ENCODE measurements at places on chromosomes 5 and 9.

DNA sequence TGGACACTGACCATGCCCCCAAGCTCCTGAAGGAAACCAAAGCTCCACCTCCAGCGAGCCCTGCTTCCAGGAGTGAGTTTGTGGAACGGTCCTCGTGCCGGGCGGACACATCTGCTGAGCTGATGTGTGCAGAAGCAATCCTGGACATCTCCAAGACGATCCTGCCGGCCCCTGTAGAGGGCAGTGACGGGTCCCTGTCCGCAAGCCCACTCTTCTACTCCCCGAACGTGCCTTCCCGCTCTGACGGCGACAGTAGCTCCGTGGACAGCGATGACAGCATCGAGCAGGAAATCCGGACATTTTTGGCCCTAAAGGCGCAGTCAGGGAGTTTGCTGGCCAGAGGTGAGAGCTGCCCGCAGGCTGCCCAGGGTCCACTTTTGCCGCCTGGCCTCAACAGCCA lies 6.2 kb downstream of the PPP1R26 start:
- DNase-seq: no peak

GRCh38 chr9:124108216-124108615 lies 96.6 kb downstream of the LHX2 start:
- no peak for DNase-seq

DNA sequence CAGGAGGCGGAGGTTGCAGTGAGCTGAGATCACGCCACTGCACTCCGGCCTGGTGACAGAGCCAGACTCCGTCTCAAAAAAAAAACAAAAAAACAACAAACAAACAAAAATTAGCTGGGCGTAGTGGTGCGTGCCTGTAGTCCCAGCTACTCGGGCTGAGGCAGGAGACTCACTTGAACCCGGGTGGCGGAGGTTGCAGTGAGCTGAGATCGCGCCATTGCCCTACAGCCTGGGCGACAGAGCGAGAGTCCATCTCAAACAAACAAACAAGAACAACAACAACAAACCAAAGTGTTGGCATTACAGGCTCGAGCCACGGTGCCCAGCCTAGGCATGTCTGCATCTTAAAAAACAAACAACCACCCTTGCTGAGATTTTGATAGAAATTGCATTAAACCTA lies 12.2 kb downstream of the RNF44 start:
- DNase-seq: no peak

DNA sequence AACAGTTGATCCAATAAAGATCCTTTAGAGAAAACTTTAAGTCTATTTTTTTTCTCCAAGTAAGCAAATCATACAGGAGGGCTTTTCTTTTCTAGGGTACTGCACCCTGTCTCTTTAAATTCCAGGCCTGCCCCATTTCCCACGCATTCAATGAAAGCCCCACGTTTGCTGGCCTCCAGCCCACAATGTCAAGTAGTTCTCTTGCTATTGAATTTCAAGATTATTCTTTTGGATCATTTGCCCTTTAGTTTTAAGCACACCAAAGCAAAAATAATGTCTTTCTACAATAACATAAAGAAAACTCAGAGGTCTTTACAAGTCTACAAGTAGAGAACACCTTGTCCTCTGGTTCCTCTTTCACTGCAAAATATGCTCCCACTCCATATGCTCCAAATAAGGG lies 15.6 kb downstream of the MLLT3 start:
- no peak for DNase-seq

GRCh38 chr5:149125386-149125891 lies 15.9 kb upstream of the ABLIM3 start:
- DNase-seq: no peak

DNA sequence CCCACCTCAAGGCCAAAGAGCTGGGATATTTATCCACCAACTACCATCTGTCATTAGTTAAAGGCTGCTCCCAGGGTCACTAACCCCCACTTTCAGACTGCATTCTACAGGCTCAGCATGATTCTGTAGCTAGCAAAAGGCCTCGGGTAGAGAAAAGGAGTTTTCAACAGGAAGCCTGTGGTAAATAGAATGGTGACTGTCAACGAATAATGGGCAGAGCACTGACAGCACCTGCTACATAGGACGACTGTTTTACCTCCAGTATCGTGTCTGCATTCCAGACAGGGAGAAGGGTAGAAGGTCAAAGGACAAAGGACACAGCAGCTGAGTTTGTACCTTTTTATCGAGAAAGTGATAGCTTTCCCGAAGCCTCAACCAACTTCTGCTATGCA lies 20.3 kb downstream of the MFAP3 start:
- no peak for DNase-seq

GRCh38 chr5:125232779-125233230 lies 486.4 kb upstream of the ZNF608 start:
- DNase-seq: no peak

DNA sequence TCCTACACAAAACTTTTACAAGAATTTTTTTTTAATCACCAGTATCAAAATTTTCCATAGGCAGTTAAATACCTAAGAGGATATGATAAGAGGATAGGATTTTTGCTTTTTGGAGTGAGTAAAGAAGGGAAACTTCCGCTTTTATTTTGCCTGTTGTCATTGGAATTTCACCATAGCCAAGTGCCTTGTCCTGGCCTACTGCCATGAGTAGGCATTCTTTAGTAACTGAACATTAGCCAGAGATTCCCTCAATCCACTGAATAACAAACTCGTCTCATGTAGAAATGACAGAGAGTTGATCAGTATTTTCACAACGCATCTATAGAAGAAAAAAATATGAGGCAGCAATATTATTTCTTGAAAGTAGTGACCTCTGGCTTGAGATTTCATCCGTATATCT lies 289.6 kb upstream of the ADAMTSL1 start:
- no peak for DNase-seq

DNA sequence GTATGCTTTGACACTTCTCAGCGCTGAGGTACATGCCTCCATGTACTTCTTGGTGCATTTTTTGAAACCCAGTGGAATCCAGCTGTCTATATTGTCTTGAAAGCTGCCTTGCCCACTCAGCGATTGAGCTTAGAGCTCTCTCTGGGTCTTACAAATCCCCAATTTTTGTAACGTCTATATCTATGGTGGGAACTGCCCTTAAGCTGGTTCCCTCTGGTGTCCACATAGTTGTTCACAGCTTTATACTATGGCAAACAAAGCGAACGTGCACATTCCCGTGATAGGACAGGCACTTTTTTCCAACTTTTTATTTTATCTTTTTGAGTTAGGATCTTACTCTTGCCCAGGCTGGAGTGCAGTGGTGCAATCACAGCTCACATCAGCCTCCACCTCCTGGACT lies 20.9 kb downstream of the CDHR2 start:
- DNase-seq: no peak

GRCh38 chr5:58737671-58738070 lies 154.8 kb downstream of the RAB3C start:
- DNase-seq: no peak

DNA sequence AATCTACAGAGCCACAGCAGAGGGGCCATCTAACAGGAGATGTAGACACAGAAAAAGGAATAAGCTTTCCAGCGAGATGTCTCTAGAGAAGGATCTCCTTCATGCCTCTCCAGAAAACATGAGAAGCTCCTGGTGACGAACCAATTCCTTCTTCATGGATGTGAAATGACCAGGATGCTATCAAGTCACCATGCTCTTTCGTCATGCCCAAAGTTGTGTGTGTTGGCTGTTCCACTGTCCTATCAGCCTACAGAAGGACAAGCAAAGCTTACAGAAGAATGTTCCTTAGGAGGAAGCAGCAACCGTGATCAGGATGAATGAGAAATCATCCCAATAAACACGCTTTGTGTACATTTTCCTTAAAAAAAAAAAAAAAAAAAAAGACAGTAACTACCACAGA lies 54.4 kb downstream of the ALDH7A1 start:
- DNase-seq: no peak

GRCh38 chr9:38329968-38330367 lies 62.5 kb upstream of the ALDH1B1 start:
- DNase-seq: no peak

DNA sequence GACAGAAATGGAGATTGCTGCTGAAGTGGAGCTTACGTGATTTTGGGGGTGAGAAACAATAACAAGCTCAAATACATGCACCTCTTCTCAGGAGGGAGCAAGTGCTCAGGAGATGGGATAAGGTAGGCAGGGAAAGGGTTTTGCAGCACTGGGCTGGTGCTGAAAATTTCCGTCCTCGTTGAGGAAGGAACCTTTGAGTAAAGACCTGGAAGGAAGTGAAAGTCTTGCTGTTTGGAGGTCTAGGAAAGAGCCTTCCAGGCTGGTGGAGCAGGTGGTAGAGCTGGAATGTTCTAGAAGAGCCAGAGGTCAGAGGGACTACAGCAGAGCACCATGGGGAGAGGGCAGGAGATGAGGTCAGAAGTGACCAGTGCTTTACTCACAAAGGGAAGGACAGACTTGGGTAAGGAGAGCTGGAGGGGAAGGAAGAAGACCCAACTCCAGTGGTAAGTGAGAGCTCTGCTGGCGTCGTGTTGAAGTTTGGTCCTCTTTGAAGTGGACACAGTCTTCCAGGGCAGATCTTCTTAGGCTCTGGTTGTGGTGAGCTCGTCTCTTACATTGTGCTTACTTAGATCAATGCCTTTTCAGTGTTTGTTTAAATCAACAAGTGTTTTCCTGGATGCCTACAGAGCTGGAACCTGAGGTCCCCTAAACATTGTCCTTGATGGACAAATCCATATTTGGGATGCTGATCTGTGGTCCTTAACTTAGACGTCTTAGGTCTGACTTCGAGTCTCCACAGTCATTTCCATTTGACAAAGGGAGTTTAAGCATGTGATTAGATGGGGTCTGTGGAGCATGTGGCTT lies 21.0 kb downstream of the ANKRD33B start:
- DNase-seq: no peak

- DNase-seq: no peak
Measured at GRCh38 chr9:135906291-135907005, 898 bp downstream of the CAMSAP1 start.

- DNase-seq: no peak
Measured at GRCh38 chr5:33556330-33557328, 115.9 kb downstream of the TARS1 start.

- no peak for DNase-seq
Measured at GRCh38 chr5:151028717-151029116, 8.3 kb downstream of the GPX3 start.

- DNase-seq: no peak
Measured at GRCh38 chr9:107637421-107638420, 148.2 kb upstream of the KLF4 start.

- DNase-seq: no peak
Measured at GRCh38 chr5:175383350-175383749, 60.6 kb downstream of the DRD1 start.

DNA sequence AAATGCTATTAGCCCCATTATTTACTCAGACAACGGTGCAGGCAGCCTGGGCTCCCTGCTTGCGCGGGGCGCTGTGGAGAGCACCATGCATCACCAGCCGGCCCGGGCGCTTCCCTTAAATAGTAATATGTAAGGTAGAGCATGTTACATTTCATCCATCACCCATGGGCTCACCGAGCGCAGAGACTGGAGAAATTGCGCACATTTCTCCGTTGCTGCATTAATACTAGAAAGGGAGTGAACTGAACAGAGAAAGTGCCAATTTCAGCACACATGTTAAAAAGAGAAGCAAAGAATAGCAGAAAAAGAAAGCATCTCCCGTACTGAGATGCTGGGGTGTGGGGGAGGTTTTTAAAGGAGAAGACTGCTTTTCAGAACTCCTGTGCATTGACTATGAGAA lies 400.3 kb downstream of the ZSWIM6 start:
- DNase-seq: no peak

DNA sequence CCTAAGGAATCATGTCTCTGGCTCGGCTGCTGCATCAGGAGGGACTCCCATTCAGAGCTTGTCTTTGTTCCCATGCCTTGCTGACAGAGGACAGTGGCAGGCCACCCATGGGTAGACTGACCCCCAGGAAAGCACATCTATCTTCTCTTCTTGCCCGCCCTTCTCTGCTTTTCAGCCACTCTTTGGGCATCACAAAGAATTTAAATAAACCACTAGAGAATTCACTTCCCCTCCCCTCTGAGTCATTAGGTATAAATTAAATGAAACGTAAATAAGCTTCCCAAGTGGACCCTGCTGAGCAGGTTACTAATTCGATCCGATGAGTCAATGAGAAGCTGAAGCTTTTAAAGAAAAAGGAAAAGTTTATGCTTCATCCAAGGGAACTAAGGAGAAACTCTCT lies 97.0 kb downstream of the DRD1 start:
- DNase-seq: no peak

GRCh38 chr5:172680921-172681320 lies 39.9 kb downstream of the NEURL1B start:
- DNase-seq: no peak

GRCh38 chr5:7706256-7706655 lies 144.7 kb downstream of the CFAP90 start:
- DNase-seq: no peak

GRCh38 chr5:169913479-169913878 lies 66.8 kb downstream of the INSYN2B start:
- DNase-seq: no peak

DNA sequence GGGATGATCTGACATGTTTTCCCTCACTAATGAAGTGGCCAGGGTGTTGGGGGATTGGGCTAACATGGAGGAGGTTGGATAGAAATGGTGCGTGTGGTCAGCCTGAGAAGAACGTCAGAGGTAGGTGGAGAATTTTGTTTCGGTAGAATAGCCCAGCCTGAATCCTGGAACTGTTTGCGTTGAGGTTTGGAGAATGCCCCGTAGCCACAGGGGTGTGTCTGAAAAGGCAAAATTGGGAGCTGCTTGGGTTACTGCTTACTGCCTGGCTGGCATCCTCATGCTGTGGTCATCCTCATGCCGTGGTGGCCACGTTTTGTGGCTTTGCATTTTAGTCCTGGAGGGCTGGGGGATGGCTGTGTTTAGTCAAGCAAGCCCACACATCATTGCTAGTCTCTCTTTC lies 236.9 kb downstream of the GOLPH3 start:
- DNase-seq: no peak

GRCh38 chr9:135762921-135763320 lies 60.9 kb downstream of the KCNT1 start:
- DNase-seq: no peak

GRCh38 chr5:173981185-173981761 lies 7.7 kb upstream of the C5orf47 start:
- no peak for DNase-seq

GRCh38 chr9:69307446-69308205 lies 17.4 kb upstream of the ENTREP1 start:
- DNase-seq: no peak
